Coronary artery (tissue), 2 donors: ENCODE measurements at places on chromosomes 4 and X.
A peak's percentile ranks its signal among the peaks of the same experiment; 100 is the strongest.

- DNase-seq = peak; percentile 38
These were observed 17.1 kb downstream of the MSANTD1 start for GRCh38 chr4:3266076-3266475.

- no peak for DNase-seq
These were observed 3.7 kb upstream of the BEX4 start for GRCh38 chrX:103211012-103211715.

GRCh38 chr4:103994059-103994458, 274.3 kb upstream of the TACR3 start:
- DNase-seq = no peak

- DNase-seq = no peak
These were observed 623.8 kb downstream of the EPHA5 start for GRCh38 chr4:65046192-65047133.
